ENCODE measurements at places on chromosomes 12 and 14.

DNA sequence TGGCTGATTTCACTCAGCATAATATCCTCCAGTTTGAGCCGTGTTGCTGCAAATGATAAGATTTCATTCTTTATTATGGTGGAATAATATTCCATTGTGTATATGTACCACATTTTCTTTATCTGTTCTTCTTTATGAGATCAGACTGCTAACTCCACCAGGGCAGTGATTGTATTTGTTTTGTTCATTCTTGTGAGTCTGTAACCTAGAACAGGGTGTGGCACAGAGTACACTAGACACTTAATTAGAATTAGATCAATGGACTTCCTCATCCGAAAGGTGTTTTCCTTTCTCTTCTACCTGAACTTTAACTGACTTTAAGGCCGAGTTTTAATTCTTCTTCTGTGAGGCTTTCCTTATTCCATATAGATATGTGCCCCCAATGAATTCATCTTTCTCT is 551.0 kb downstream of the SNAPC1 start:
- DNase-seq = no peak

GRCh38 chr14:48350971-48351370 is 675.6 kb upstream of the MDGA2 start:
- DNase-seq = no peak

- peak; percentile 37 for DNase-seq
Observed at GRCh38 chr12:104720339-104721038, 237.6 kb downstream of the SLC41A2 start.

- DNase-seq = no peak
Observed at GRCh38 chr12:105928436-105928835, 210.3 kb downstream of the NUAK1 start.

DNA sequence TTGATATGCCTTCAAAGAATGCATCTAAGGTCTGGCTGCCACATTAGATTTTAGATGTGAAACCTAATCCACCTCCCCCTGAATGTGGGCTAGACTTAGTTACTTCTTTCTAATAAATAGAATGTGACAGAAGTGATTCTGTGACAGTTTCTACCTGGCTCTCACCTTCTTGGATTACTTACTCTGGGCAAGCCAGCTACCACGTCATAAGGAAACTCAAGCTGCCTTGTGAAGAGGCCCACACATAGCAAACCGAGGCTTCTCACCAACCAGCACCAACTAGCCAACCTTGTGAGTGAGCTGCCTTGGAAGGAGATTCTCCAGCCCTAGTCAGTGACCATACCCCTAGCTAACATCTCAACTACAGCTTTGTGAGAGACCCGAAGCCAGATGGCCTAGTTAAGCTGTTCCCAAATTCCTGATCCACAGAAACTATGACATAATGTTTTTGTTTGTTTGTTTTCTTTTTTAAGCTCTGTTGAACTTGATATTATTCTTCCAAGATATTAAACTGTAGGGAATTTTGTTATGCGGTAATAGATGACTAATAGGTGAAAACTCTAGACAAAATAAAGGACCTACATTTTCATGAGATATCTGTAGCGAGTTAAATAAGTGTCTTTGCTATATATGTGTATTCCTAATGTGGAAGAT is 6.2 kb downstream of the GPR19 start:
- DNase-seq = no peak

DNA sequence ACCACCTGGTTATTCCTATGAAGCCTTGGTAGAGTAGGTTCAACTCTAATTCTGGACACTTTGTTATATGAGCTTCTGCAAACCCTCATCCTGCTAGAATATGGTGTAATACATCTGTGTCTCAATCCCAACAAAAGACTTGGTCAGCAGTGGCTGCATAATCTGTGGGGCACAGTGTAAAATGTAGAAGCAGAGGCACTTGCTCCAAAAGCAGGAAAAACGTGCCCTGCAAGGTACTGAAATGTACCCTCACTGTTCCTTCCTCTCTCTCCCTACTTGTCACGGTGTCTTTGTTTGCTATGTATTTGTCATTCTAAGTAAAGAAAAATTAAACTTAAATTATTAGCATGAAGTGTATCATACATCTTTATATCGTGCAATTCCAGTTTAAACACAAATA is 267.9 kb downstream of the BCL11B start:
- no peak for DNase-seq

- DNase-seq = no peak
Observed at GRCh38 chr12:75177997-75178396, 31.6 kb downstream of the KCNC2 start.

DNA sequence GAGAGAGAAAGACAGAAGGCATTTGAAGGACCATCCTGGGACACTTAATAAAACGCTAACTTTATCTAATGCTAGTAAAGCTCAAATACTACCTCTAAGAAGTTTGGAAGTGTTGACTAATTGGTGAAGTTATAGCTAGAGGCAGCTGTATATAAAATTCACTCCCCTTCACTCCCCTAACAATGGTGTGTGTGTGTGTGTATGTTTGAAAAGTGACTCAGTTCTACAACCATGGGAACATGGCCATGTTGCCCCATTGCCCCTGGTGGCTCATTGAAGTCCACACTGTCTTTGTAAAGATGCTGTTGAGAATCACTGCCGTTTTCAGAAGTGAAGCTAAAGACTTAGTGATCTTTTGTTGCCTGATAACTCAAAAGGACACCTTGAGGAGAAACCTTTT is 262.4 kb downstream of the NPAS3 start:
- DNase-seq = no peak

DNA sequence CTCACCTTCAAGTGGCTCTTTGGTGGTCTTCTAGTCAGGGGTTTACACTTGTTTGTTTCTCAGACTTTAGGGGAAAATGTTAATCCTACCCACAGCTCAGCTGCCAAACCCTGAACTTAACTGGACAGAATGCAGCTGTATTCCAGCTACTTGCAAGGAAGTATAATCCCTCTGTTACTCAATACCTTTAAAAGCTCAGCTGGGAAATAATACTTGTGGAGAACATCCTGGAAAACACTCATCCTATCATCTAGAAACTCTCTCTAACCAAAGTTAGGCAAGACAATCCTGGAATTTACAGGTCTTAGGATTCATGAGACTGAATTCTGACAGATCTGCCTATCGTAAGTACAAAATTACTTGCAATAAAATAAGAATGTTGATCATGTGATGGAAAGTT is 404.1 kb downstream of the ADAMTS20 start:
- DNase-seq = no peak

- DNase-seq = no peak
Observed at GRCh38 chr12:50425589-50426258, 25.0 kb downstream of the LARP4 start.

DNA sequence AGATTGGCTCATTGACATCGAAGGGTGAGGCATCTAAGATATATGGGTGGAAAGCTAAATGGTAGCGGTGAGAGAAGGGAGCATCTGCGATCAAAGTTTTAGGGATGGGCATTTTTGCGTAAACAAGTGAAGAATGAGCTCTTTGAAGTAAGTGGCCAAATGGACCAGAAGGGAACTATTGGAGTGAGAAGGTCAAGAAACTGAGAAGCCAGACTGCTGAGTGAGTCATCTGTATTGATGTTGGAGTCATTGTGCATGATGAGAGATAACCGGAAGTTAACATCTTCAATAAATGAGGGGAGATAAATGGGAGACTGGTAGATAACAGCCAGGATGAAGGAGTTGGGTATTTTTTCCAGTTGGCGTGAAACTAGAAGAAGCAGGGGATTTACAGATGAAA is 271.9 kb upstream of the PDE3A start:
- no peak for DNase-seq

DNA sequence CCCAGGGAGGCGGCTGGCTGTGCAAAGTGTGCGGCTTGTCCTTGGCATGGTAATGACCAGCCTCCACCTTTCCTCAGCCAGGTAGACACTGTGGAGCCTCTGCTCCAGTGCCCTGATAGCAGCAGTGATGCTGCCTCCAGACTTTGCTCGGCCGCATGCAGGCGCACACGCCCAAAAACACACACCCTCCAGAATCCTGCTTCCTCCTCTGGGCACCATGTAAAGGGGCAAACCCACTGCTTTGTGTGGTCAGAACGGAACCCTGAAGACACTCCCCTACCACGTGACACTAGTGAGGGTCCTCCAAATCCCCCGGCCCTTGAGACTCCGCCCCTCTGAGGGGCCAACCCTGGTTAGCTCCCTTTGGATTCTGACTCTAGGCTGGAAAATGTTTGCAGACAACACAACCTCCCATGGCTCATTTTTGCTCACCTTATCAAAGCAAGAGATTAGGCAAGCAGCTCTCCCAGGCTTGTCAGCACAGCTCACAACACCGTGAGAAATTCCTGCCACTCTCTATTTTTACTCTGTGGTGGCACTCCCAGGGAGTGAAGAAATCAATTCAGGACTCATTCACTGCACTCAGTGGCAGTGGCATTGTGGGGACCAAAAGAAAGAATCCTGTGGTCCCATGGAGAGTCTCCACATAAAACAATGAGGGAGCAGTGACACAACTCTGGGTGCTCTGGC is 4.5 kb downstream of the KRT77 start:
- no peak for DNase-seq

DNA sequence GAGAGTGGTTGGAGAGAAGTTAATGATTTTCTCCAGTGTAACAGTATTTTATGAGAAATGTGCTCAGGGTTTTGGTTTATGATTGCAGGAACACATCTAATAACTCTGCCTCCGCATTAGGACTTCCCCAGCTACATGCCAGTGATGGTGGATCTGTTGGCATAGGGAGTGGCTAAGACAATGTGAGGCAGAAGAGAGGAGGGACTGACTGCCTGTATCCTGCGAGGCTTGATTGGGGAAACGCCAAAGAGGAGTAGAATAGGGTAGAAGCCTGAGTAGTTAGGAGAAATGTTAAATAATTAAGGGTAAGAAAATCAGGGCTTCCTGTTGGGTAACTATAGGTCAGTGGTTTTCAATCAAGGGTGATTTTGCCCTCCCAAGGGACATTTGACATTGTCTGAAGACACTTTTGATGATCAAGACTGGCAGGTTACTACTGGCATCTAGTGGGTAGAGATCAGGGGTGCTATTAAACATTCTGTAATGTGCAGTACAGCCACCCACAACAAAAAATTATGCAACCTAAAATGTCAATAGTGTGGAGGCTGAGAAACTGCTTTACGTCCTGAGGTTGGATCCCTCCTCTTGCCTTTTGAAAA is 12.8 kb downstream of the TDG start:
- no peak for DNase-seq

- peak; percentile 3 for DNase-seq
Observed at GRCh38 chr12:12171991-12172511, 94.8 kb downstream of the LRP6 start.

GRCh38 chr12:27981874-27982273 is 9.3 kb upstream of the PTHLH start:
- DNase-seq = no peak

- DNase-seq = peak; percentile 33
Observed at GRCh38 chr14:35355981-35356841, 48.3 kb downstream of the NFKBIA start.

DNA sequence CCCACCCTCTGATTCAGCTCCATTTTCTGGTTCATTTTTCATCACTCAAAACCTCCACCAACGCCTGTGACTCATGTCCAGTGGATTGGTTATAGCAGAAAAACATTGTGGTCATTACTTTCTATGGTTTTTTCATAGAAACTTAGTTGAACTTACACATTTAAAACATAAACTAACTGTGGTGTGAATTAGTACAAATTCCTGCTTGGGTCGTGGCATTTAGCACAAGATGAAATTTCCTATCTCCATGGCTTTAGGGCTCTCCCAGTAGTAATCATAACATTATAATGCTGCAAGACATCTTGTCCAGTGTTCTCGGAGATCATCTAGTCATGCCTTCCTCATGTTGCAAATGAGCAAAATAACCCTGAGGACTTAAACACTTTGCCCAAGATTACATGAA is 7.1 kb downstream of the RNASE7 start:
- no peak for DNase-seq

- no peak for DNase-seq
Observed at GRCh38 chr14:54809767-54810166, 92.9 kb downstream of the GCH1 start.

DNA sequence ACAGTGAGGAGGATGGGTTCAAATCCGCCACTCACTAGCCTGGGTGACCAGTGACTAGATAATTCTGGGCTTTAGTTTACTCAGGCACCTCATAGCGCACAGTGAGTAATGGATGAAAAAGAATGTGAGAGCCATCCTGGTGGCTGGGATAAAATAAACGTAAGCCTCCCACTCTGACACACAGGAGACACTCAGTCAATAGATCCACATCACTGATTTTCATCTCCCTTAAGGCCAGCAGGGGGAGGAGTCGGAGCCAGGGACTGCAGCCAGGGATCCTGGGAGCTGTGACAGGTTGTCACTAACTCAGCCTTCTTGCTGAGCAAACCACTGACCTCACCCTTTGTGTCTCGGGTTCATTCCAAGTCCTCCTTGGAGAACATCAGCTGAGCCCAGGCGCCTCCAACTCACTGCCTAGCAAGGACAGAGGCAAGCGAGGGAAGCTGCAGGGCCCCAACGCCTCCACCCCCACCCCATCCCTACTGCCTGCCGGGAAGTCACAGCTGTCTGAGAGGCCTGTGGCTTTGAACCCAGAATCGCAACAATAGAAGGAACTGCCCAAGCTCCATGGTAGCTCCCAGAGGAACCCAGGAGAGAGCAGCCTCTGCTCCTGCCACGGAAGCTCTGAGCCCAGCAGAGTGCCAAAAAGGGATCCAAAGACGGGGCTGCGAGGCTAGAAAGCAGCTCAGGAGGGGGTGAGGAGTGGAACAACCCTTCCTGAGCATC is 30.7 kb downstream of the PXN start:
- DNase-seq = no peak

DNA sequence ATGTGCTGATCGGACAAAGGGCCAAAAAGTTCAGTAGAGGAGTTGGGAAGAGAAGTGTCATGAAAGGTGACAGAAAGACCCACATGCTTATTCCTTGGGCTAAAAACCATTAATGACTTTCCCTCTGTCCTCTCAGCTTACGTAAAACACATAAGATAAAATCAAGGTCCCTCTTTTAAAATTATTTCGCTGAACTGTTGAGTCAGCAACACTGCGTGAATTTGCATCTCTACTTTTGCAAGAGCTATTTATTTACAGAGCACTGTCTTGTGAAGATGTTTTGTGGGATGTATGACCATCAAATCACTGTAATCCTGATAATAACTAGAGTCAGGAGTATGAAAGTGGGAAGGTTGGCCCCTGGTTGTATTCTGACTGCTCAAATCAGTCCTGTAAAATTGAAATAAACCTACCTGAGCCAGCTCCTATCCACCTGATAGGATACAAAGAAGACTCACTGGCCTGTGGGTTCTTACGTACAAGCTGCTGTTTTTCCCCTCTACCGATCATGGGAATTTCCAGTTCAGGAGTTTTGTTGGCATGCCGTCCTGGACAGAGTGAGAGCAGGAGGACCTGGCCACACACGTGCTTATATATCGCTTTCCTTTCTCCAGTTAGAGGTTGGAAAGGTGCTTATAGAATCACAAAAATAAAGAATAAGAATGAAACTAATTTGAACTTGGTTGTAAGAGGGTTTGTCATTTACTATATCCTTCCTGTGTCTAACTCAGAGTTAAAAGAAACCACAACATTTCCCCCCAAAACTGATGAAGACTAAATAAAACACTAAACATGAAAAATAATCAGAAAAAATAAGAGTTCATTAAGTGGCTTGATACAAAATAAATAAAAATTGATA is 42.9 kb downstream of the IFNG-AS1 start:
- no peak for DNase-seq
